ENCODE measurements at places on chromosomes 1 and 21.

GRCh38 chr21:17631195-17631594 is 18.5 kb upstream of the BTG3 start:
- no peak for DNase-seq

GRCh38 chr1:100927276-100927675 is 31.4 kb downstream of the SLC30A7 start:
- DNase-seq = no peak

DNA sequence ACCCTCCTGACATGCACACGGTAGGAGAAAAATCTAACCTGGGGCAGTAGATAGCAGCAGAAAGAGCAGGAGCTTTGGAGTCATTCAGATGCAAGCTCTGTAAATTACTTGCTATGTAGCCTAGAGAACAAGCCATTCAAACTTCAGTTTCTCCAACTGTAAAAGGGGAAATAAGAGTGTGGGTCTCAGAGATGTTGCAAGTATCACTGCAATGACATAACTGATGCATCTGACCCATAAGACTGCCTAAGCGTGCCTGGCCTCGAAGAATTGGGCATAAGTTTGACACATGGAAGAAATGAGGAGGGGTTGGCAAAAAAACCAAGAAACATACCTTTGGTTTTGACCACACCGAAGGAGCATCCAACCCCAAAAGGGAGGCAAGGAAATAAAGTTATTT is 5.2 kb downstream of the AK2 start:
- no peak for DNase-seq

DNA sequence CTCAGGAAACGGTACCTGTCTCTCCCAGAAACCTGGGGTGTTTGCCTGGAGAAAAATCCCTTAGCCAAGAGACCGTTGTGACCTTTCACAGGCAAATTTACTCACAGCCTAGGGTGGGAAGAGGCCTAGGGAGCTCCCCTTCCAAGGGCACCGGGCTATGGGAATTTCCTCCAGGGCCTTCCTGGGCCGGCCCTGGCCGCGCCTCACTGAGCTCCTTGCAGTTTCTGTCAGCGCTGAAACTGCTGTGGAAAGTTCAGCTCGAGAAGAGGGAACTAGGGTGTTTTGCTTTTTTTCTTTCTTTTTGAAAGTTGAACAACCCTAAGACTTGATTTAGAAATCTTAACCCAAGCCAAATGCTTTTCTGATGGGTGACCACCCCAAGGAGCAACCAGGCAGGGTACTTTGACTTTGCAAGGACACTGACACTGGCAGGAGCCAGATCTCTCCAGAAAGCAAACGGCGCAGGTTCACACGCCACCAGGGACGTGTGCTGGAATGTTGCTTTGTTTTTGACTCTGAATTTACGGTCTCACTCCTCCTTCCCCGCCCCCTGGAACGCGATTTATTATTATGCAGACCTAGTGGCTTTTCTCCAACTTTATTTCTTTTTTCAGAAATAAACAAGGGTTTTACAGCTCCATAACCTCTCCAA is 229.6 kb upstream of the JUN start:
- DNase-seq = no peak

DNA sequence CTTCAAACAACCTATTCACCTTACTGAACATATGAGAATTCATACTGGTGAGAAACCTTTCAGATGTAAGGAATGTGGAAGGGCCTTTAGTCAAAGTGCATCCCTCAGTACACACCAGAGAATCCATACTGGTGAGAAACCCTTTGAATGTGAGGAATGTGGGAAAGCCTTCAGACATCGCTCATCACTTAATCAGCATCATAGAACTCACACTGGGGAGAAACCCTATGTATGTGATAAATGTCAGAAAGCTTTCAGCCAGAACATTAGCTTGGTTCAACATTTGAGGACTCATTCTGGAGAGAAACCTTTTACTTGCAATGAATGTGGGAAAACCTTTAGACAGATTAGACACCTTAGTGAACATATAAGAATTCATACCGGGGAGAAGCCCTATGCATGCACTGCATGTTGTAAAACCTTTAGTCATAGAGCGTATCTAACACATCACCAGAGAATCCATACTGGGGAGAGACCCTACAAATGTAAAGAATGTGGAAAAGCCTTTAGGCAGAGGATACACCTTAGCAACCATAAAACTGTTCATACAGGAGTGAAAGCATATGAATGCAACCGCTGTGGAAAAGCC is 13.2 kb upstream of the EXO5 start:
- no peak for DNase-seq

GRCh38 chr1:235090406-235091069 is 38.1 kb downstream of the TOMM20 start:
- DNase-seq = no peak

DNA sequence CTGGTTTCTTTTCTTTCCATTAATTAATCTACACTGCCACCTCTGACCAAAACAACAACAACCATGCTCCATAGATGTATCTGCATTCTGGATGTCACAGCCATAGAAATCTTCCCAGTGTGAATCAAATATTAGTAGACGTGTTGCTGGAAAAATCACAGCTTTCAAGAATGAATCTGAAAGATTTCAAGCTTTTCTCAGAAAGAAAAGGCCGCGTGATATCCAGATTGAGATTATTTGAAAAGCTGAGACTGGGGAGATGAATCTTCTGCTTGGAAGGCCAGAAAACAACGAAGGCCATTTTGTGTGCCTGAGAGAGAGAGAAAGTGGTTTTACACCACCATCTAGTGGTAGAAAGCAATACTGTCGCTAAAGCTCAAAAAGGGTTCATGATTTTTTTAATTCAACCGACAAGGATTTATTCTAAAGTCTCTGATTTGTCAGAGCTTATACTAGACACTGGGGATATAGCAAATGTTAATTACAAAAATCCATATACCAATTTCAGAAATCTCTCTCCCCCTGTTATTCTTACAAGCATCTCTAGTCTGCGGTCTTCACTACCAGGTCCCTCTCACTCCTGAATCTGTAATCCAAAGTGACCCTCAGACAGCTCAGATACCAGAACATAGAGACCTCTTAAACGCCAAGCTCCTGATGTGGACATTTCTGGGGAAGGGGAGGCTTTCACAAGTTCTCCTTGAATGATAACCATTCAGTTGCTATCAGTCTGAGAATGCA is 87.5 kb upstream of the SGIP1 start:
- peak; percentile 43 for DNase-seq

DNA sequence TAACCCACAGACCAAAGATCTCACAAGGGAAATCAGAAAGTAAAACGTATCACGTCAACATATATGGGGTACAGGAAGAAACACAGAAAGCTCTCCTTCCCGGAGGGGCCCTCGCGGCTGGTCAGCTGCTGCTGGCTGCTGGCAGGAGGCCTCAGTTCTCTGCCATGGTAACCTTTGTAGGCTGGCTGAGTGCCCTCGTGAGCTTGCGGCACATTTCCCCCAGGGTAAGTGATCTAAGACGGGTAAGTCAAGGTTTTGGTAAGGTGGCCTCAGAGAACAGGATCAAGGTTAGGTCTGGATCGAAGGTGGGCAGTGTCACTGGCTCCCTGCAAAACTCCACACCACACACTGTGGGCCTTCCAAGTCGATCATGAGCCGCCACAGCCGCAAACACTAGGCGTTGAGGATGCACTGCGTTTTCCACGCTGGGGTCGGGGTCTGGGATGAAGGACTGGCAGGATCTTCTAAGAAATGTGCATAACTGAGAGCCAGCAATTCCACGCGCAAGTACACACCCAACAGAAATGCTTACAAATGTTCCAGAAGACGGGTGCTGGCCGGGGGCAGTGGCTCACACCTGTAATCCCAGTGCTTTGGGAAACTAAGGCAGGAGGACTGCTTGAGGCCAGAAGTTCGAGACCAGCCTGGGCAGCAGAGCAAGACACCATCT is 33.9 kb downstream of the WDR4 start:
- no peak for DNase-seq

- no peak for DNase-seq
Observed at GRCh38 chr1:49213301-49213700, 436.6 kb upstream of the BEND5 start.

GRCh38 chr1:161747801-161748200 is 1.8 kb upstream of the DUSP12 start:
- no peak for DNase-seq

DNA sequence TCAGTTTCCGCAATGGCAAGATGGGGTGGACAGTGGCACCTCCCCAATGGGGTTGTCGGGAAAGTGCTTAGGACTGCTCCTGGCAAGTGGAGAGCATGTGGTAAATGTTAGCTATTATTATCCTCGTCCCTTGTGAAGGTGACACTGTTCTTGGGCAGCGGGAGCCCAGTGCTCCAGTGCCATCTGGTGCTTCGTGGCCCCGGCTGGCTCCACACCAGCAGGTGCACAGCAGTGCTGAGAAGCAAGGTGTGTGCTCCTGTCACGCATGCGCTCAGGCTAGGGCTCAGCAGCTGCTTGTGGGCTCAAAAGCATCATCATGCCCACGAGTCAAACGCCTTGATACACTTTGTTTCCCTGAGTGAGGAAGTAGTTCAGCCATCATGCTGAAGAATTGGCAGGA is 24.9 kb upstream of the KCNC4 start:
- DNase-seq = no peak

GRCh38 chr21:39776589-39776988 is 31.6 kb downstream of the IGSF5 start:
- no peak for DNase-seq

GRCh38 chr1:15287035-15287979 is 40.3 kb downstream of the FHAD1 start:
- no peak for DNase-seq

DNA sequence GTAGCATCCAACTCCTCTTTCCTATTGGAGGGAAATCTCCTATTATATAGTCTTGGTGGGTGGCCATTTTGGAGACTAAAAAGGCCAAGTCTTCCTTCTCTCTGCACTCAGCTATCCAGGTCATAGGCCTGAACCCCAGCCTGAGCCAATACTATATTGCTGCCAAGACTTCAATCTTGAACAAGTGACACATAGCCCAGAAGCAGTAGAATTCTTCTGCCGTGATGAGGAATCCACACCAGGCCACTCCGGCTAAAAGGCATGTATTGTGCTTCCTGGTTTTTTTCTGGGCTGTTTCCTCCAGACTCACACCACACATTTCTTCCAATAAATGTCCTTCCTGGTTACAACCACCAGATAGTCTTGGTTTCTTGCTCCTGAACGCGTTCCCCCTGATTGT is 43.0 kb downstream of the ATF3 start:
- no peak for DNase-seq
